ENCODE measurements at places on chromosomes 12 and 14. TPM values are rescaled to one million over a fixed set of nuclear protein-coding genes. Genes with fewer than 3 reads are reported as not detected.

DNA sequence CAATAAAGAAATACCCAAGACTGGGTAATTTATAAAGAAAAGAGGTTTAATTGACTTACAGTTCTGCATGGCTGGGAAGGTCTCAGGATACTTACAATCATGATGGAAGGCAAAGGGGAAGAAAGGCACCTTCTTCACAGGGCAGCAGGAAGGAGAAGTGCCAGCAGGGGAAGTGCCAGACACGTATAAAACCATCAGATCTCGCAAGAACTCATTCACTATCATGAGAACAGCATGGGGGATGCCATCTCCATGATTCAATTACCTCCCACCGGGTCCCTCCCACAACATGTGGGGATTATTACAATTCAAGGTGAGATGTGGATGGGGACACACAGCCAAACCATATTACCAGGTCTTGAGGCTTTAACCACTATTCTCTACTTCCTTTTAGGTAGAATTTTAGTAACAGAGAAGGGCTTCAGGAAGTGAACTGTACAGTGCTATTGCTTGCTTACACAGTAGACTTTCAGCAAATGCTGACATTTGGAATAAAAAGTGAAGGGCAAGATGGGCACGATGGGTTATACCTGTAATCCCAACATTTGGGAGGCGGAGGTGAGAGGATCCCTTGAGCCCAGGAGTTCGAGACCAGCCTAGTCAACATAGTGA lies 40.8 kb upstream of the OR4E1 start:
- no peak for DNase-seq

DNA sequence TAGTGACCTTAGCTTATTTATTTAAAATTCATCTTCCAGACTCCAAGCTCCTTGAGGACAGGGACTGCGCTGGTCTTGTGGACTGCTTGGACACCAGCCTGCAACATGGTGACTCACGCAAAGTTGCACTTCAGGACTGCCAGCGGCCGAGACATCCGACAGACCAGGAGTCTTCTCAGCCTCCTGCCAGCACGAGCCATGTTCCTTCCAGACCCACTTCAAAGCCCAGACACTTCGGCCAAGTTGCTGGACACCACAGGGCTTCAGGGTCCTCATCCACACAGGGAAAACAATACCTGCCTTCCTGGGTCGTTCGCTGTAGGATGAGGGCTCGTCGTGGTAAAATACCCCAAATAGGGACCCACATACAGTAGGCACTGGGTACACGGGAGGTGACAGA lies 88.7 kb downstream of the BCL11B start:
- no peak for DNase-seq

PRKD1 gene
- total RNA-seq: 4.4 TPM

GRCh38 chr14:54622192-54622958 lies 55.4 kb downstream of the SAMD4A start:
- no peak for DNase-seq

DNA sequence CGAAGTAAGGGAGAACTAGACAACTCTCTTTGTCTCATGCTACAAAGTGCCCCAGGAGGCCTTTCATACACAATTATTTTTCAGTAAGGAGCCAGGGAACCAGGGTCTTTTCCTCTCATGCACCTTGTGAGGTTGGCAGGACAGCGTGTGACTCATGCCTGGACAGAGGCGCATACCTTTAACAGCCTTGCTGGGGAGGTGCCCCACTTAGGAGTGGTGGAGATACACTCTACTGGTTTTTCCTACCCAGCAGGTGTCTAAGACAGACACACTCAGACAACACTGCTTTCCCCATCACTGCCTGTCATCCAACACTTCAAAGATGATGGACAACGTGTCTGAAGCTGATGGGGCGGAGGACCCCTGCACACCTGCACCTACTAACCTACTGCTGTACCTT lies 49.1 kb downstream of the B4GALNT3 start:
- no peak for DNase-seq
